SJCRH30 (cell line): ENCODE measurements at places on chromosomes 1 and 21. TPM values are rescaled to one million over a fixed set of nuclear protein-coding genes. Genes with fewer than 3 reads are reported as not detected.
A peak's percentile ranks its signal among the peaks of the same experiment; 100 is the strongest.

- no peaks in the 10 kb centered on the region for H3K27me3 ChIP-seq
- no peaks in the 10 kb centered on the region; the same call in 1 of the 2 replicates for H3K4me1 ChIP-seq
- H3K4me3 ChIP-seq: no peak overlapping the region
- no peaks in the 10 kb centered on the region for H3K36me3 ChIP-seq
Observed at GRCh38 chr1:117231748-117232373, 21.1 kb upstream of the VTCN1 start.

- peaks cover 24% of the 10 kb centered on the region for H3K4me1 ChIP-seq
- no peaks in the 10 kb centered on the region for H3K27me3 ChIP-seq
- no peak for DNase-seq
- H3K4me3 ChIP-seq: no peak overlapping the region
- H3K27ac ChIP-seq: peak overlapping the region; percentile 37; the same call in 1 of the 2 replicates
Observed at GRCh38 chr1:59738152-59738551, 76.6 kb upstream of the HOOK1 start.

- DNase-seq: no peak
- H3K27ac ChIP-seq: no peak overlapping the region
- no peak overlapping the region for H3K4me3 ChIP-seq
- no peaks in the 10 kb centered on the region for H3K4me1 ChIP-seq
- no peaks in the 10 kb centered on the region for H3K27me3 ChIP-seq
- H3K36me3 ChIP-seq: no peaks in the 10 kb centered on the region
Observed at GRCh38 chr1:199291022-199291740, 652.3 kb downstream of the PTPRC start.

The PKNOX1 gene
- total RNA-seq: 37.1 and 41.6 TPM in 2 replicates

DNA sequence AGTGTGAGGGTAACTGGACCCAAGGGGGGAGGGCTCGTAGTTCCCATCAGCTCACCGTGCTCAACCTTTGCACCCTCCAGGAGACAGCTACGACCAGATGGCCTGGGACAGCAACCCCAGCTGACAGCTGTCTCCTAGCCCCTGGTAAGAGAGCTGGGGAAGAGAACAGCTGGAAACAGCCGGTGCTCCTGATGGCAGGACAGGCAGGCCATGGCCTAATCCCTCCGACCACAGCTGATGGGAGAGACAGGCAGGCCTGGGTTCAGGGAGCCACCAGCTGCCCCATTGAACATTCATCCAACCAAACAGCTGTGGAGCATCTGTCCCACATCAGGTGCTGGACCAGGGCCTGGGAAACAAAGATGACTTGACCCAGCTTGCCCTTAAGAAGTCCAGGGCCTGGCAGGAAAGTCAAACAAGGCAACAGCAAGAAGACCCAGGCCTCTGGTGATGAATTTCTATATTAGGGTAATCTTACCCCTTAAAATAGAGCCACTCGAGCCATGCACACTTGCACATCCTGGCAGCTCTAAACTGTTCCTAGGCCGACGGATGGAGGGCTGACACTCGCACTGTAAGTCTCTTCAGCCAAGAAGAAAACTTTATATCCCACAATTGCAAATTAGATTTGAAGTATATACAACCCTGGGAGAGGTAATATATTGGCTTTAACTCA lies 12.2 kb downstream of the OLFML2B start:
- DNase-seq: peak; percentile 99
- peaks cover 37% of the 10 kb centered on the region for H3K4me1 ChIP-seq
- H3K36me3 ChIP-seq: peaks cover 34% of the 10 kb centered on the region
- no peaks in the 10 kb centered on the region for H3K27me3 ChIP-seq

DNA sequence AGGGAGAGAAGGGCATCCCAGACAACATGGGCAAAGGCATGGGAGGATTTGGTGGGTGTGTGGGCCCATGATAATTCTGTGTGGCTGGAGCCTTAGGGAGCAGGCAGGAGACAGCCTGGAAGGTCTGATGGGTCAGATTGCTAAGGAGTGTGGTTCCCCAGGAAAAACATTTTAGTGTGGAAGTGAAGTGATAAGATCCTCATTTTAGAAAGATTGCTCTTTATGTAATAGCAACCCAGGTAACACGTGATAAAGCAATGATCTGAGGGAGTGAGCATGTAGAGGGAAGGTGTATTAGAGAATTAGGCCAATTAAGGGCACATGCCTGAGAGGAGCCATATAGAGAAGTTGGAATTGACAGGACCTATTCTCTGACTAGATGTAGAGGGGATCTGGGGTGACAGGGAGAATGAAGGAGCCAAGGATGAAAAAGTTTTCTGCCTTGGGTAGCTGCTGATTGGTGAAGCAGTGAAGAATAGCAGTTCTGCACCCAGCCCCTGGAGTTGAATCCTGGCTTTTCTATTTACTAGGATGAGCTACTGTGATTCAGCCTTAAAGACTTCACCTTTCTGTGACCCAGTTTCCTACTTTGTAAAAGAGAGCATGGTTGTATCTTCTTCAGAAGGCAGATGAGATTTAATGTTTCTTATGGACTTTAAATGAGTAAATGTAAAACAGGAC lies 18.7 kb upstream of the SLAMF6 start:
- no peak for DNase-seq
- no peaks in the 10 kb centered on the region for H3K27me3 ChIP-seq
- no peak overlapping the region for H3K27ac ChIP-seq
- H3K4me1 ChIP-seq: peaks cover 13% of the 10 kb centered on the region
- no peaks in the 10 kb centered on the region for H3K36me3 ChIP-seq

DNA sequence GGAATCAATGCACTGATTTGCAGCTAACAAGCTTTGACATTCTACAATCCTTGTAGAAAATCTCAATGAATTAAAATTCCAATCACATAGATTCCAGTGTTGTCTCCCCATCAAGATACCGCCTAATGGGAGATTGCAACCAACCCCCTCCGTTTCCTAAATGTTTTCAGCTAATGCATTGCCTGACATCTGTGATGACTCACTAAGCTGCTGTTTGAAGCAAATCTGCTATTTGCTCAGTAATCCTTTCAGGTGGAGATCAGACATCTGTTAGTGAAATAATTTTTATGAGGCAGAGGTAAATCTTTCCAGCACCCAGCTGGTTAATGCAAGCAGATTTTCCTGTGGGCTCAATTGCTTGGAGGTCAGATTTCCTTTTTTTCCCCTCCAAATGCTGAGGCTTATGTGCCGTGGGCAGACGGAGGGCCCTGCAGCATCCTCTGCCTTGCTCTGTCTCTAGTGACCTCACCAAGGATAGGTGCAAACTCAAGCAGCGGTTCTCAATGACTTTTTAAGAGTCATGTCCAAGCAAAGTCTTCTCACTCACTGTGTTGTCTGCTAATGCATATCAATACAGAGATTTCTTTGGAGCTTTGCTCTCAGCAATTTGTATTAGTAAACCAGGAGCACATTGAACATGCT lies 91.1 kb upstream of the RAB3GAP2 start:
- H3K27ac ChIP-seq: no peak overlapping the region
- no peak overlapping the region for H3K4me3 ChIP-seq
- H3K4me1 ChIP-seq: peaks cover 3% of the 10 kb centered on the region
- no peaks in the 10 kb centered on the region for H3K36me3 ChIP-seq
- DNase-seq: peak; percentile 12

GRCh38 chr21:42556476-42556875 lies 42.8 kb downstream of the SLC37A1 start:
- no peak for DNase-seq
- H3K4me1 ChIP-seq: no peaks in the 10 kb centered on the region
- H3K4me3 ChIP-seq: no peak overlapping the region
- H3K27me3 ChIP-seq: no peaks in the 10 kb centered on the region
- H3K27ac ChIP-seq: no peak overlapping the region

DNA sequence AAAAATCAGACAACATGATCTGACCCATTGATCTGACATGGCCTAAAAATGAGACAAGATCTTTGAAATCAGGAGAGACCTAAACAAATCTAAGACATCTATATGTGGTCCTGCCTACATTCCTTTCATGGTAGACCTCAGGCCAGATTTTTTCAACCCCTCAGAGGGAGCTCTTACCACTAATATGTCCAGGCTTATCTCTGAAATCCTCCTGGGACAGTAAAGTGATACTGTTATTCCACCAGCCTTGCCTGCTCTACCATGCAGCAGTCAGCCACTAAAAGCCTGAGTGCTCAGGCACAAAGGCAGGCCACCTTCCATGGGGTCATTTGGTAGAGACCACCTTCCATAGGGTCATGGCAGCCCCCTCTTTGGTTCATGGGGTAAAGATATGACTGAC lies 126.9 kb downstream of the TBX15 start:
- H3K36me3 ChIP-seq: no peaks in the 10 kb centered on the region
- no peaks in the 10 kb centered on the region for H3K27me3 ChIP-seq
- no peak overlapping the region for H3K4me3 ChIP-seq
